ENCODE measurements at places on chromosomes 5 and 9. TPM values are rescaled to one million over a fixed set of nuclear protein-coding genes. Genes with fewer than 3 reads are reported as not detected.
A peak's percentile ranks its signal among the peaks of the same experiment; 100 is the strongest.

The CARTPT gene
- polyA plus RNA-seq = not detected

The PCDHGA11 gene
- polyA plus RNA-seq = 0.64 TPM

The ELP1 gene
- 25.0 TPM for polyA plus RNA-seq

The PHF24 gene
- polyA plus RNA-seq = 0.95 TPM

DNA sequence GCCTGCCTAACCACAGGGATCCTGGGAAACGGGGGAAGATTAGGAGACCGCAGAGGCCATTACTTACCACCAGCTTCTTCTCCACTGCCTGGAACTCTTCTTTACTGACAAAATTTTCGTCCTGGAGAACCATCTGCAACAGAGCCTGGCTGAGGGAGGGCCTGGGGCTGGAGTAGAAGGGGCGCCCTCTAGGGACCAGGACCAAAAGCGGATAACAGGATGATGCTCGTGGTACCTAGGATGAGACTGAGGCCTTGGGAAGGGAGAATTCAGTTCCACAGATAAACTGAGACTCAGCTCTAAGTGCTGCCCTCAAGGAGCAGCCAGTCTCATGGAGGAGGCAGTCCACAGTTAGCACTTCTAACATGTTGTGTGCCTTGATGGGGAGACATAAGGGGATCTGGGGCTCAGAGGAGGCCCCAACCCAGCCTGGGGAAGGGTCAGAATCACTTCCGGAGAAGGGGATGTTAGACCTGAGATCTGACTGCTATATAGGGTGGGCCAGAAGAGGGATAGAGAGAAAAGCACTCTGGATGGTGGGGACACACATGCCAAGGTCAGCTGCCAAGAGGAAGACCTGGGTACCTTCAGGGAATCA, 1.2 kb downstream of the SPATA24 start:
- no peak for DNase-seq

GRCh38 chr9:99472240-99472915, 250.3 kb downstream of the SEC61B start:
- DNase-seq = no peak

DNA sequence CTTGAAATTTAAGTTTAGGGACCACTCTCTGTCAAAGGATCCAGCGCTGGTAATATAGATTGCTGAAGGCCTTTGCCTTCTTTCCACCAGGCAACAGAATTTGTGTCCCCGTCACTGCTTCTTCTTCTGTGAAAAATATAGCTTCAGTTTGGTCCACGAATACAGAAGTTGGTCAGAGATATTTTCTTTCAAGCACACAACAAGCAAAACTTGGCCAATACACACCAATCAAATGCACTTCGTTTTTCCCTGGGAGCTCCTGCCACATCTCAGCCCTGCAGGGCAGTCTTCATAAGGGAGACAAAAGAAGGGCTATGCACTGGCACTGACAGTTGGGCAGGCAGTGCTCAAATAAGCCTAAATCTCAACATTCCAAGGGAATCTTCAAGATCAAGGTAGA, 22.9 kb downstream of the HAVCR2 start:
- DNase-seq = no peak

GRCh38 chr9:110579034-110579861, at the start of gene SVEP1:
TSS of gene SVEP1 (minus strand) at chr9:110579741. CDS start at chr9:110579543, 198 bp downstream.
- peak; percentile 86 for DNase-seq

DNA sequence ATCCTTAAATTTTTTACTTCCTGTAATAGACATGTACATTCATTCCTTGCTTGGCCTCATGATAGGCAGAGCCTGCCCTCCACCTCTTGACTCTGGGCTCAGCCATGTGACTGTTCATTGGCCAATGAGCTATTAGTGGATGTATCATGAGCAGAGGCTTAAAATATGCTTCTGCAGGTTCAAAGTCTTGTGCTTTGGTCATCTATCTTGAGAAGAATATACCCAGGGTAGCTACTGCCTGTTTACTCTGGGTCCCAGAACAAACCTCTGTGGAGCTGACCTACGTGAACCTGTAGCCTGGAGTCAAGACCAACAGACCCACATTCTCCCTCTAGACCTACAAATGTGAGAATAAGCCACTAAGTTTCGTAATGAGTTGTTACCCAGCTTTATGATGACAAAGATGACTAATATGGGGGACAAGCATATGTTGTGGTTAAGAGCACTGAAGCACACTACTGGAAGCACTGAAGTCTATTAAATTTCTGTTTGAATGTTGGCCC, 244.4 kb downstream of the MAST4 start:
- DNase-seq = no peak

DNA sequence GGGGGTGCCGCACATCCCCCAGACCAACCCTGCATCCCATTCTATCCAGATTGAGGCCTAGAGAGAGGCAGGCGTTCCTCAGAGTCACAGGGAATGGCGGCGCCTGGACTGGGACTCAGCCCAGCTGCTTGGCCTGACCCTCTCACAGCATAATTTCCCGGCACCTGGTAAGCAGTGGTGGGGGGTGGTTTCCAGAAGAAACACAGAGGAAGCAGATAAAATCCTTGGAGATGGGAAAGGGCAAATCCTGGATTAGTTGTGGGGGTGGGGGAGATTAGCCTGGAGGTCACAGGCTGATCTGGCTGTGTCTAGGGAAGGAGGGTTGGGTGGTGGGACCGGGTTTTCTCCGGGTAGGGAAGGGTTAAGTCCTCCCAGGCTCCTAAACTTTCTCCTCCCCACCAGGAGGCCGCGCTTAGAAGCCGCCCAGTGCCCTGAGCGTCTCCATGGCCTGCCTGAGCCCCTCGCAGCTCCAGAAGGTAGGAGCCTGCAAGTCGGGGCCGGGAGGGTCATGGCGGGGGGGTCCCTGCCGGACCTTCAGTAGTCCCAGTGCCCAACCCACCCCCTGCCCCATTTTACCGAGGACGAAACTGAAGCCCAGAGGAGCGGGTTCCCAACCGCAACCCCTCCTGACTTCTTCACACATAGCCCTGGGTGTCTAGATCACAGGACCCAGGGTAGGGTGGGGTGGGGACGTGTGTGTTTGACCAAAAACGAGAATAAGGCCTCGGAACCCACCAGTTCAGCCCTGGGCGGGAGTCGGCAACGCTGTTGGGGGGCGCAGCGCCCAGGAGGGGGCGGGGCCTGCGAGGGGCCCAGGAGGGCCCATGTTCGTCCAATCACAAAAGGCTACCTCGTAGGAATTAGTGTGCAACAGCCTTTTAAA, 1.3 kb downstream of the PHYHD1 start:
- DNase-seq = peak; percentile 83

All from cardiac muscle cell (in vitro differentiated cells and primary cell).